ENCODE measurements at places on chromosomes 11 and 22.

DNA sequence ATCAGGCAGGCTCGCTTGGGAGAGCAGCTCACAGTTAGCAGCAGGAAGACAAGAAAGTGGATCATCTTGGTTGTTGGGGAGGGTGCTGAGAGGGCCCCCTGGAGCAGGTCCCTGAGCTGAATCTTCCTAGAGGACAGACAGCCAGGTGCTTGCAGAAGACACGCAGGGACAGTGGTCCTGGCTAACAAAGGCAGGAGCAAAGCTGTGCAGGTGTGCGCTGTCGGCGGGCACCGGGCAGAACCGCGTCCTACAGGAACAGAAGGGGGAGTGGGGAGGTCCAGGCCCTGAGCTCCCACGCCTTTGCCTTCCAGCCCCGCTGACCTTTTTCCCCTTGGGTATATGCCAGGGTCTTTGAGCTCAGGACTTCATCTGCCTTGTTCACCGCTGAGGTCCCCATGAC lies 30.1 kb upstream of the PARVB start:
- H3K4me1 ChIP-seq: no peaks in the 10 kb centered on the region
- H3K27ac ChIP-seq: no peak overlapping the region
- no peak for DNase-seq
- H3K4me3 ChIP-seq: no peak overlapping the region

- peaks cover 51% of the 10 kb centered on the region for H3K27me3 ChIP-seq
- no peak overlapping the region for H3K4me3 ChIP-seq
- no peaks in the 10 kb centered on the region for H3K4me1 ChIP-seq
Observed at GRCh38 chr11:64697663-64698375, 25.2 kb downstream of the NRXN2 start.

- no peak overlapping the region for H3K27ac ChIP-seq
- no peaks in the 10 kb centered on the region for H3K27me3 ChIP-seq
- no peak overlapping the region for H3K4me3 ChIP-seq
- H3K36me3 ChIP-seq: no peaks in the 10 kb centered on the region
- DNase-seq: no peak
Observed at GRCh38 chr11:111944651-111945051, 7.5 kb downstream of the DIXDC1 start.

- peaks cover 23% of the 10 kb centered on the region for H3K4me1 ChIP-seq
- no peak for DNase-seq
- no peak overlapping the region for H3K4me3 ChIP-seq
- no peak overlapping the region for H3K27ac ChIP-seq
- H3K36me3 ChIP-seq: no peaks in the 10 kb centered on the region
Observed at GRCh38 chr11:75028321-75028720, 39.6 kb downstream of the NEU3 start.

GRCh38 chr11:90542092-90542491 lies 319.2 kb upstream of the CHORDC1 start:
- DNase-seq: no peak
- H3K27ac ChIP-seq: no peak overlapping the region
- no peaks in the 10 kb centered on the region for H3K4me1 ChIP-seq
- H3K4me3 ChIP-seq: no peak overlapping the region

- no peaks in the 10 kb centered on the region for H3K27me3 ChIP-seq
- peaks cover 3% of the 10 kb centered on the region for H3K4me1 ChIP-seq
- no peak for DNase-seq
- no peaks in the 10 kb centered on the region for H3K36me3 ChIP-seq
- H3K4me3 ChIP-seq: no peak overlapping the region
Observed at GRCh38 chr11:102320188-102320587, 2.9 kb downstream of the BIRC3 start.

DNA sequence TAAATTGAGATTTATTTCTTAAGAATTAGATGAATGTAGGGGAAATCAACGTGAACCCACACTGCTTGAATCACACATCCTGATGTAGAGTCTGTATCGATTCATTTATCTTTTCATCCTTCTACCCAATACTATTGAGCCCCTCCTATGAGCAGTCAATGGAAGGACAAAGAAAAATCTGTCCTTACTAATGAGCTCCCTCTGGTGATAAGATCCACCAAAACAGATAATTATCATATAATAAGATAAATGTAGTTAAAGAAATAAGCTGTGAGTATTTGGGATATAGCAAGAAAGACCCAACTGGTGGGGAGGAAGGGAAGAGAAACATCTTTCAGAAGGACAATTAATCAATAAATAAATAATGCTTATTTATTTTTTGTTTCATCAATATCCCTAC lies 385.1 kb upstream of the CCDC90B start:
- no peak overlapping the region for H3K27ac ChIP-seq
- no peaks in the 10 kb centered on the region for H3K36me3 ChIP-seq
- no peaks in the 10 kb centered on the region for H3K27me3 ChIP-seq

DNA sequence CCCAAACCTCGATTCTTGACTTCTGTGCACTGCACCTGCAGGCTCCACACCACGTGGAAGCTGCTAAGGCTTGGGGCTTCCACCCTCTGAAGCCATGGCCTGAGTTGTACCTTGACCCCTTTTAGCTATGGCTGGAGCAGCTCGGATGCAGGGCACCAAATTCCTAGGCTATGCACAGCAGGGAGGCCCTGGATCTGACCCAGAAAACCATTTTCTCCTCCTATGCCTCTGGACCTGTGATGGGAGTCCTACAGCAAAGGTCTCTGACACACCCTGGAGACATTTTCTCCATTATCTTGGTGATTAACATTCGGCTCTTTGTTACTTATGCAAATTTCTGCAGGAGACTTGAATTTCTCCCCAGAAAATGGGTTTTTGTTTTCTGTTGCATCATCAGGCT lies 309.2 kb upstream of the DDI1 start:
- H3K27me3 ChIP-seq: no peaks in the 10 kb centered on the region
- no peaks in the 10 kb centered on the region for H3K36me3 ChIP-seq
- no peak overlapping the region for H3K4me3 ChIP-seq
- H3K27ac ChIP-seq: no peak overlapping the region
- H3K4me1 ChIP-seq: no peaks in the 10 kb centered on the region

DNA sequence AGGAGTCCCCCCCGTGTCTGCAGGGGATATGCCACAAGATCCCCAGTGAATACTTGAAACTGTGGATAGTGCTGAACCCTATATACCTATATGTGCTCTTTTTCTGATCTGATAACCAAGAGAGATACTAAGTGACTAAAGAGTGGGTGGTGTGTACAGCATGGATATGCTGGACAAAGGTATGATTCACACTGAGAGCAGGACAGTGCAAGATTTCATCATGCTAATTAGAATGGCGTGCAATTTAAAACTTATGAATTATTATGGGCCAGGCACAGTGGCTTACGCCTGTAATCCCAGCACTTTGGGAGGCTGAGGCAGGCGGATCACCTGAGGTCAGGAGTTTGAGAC lies 90.2 kb upstream of the ALKBH3 start:
- no peak overlapping the region for H3K27ac ChIP-seq
- H3K4me1 ChIP-seq: no peaks in the 10 kb centered on the region
- DNase-seq: no peak
- no peaks in the 10 kb centered on the region for H3K27me3 ChIP-seq

DNA sequence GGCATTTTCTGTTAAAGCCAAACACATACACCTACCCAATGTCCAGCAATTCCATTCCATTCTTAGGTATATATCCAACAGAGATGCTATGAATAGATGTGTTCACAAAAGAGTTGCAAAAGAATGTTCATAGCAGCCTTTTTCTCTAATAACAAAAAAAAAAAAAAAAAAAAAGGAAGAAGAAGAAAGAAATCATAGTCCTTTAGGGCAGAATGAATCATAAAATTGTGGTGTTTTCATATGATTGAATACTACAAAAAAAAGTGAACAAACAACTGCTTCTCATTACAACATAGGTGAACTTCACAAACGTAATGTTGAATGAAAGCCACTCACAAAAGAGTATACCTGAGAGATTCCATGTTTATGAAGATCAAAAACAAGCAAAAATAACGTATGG lies 66.8 kb upstream of the GRK3 start:
- no peak overlapping the region for H3K27ac ChIP-seq
- no peaks in the 10 kb centered on the region for H3K4me1 ChIP-seq
- no peaks in the 10 kb centered on the region for H3K36me3 ChIP-seq
- H3K27me3 ChIP-seq: peaks cover 6% of the 10 kb centered on the region
- no peak for DNase-seq

GRCh38 chr11:86606836-86607481 lies 65.5 kb downstream of the ME3 start:
- peaks cover 7% of the 10 kb centered on the region for H3K4me1 ChIP-seq
- no peaks in the 10 kb centered on the region for H3K27me3 ChIP-seq
- no peak for DNase-seq
- no peaks in the 10 kb centered on the region for H3K36me3 ChIP-seq

GRCh38 chr11:3044915-3045314 lies 12.3 kb downstream of the CARS1 start:
- H3K36me3 ChIP-seq: peaks cover 37% of the 10 kb centered on the region
- H3K4me3 ChIP-seq: no peak overlapping the region
- peaks cover 17% of the 10 kb centered on the region for H3K4me1 ChIP-seq

DNA sequence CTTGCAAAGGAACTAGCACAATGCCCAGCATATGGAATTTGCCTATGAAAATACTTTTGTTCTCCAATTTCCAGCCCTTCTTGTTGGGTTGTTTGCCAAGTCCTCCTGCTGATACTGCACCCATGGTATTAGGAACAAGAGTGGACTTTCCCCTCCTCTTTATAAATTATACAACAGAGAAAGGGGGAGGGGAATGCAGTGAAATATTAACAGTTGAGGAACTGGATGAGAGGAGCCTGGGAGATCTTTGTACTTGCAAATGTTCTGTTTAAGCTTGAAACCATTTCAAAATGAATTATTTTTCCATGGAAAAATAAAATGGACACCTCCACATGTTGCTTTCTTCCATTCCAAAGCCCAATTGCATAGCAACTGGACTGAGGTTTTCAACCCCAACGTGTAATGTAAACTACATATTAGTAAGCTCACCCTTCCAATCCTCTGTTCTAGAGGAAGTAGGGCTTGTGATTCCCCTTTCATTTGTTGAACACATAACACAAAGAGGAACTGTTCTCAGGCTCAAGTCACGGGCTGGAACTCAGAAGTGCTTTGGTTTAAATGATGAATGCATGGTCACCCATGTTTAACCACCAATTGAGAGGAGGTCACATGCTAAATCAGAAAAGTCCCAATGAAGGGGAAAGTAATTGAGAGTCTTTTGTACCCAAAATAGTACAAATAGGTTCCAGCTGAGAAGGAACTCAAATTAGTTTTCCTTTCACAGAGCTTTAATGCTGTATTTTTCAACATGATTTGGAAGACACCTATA lies 66.2 kb upstream of the ZC3H12C start:
- H3K36me3 ChIP-seq: no peaks in the 10 kb centered on the region
- H3K4me3 ChIP-seq: no peak overlapping the region
- H3K27ac ChIP-seq: peak overlapping the region; percentile 41
- peak; percentile 43 for DNase-seq
- H3K27me3 ChIP-seq: no peaks in the 10 kb centered on the region
- peaks cover 13% of the 10 kb centered on the region for H3K4me1 ChIP-seq

GRCh38 chr11:128365044-128365443 lies 222.3 kb downstream of the ETS1 start:
- H3K4me3 ChIP-seq: no peak overlapping the region
- peak; percentile 10 for DNase-seq
- no peak overlapping the region for H3K27ac ChIP-seq

DNA sequence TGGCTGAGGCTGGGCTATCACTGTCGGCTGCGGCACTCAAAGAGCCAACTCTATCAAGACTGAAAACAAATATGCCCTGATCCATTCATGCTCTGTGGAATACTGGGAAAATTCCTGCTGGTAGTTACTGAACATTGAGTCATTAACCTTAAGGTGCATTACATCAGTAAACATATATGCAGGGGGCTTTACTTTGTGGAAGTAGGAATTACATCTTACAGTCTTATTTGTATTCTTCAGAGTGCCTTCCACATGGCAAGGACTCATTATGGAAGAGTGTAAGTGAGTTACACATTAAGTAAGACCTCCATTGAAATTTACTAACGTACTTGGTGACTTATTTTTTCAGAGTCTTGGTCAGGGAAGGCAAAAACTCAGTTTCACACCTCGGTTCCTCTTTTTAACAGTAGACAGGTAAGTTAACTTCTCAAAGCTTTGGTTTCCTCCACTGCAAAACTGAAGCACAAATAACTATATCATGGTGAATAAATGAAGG lies 4.5 kb downstream of the OR5B21 start:
- H3K36me3 ChIP-seq: no peaks in the 10 kb centered on the region
- H3K4me3 ChIP-seq: no peak overlapping the region
- no peaks in the 10 kb centered on the region for H3K27me3 ChIP-seq
- H3K27ac ChIP-seq: no peak overlapping the region

DNA sequence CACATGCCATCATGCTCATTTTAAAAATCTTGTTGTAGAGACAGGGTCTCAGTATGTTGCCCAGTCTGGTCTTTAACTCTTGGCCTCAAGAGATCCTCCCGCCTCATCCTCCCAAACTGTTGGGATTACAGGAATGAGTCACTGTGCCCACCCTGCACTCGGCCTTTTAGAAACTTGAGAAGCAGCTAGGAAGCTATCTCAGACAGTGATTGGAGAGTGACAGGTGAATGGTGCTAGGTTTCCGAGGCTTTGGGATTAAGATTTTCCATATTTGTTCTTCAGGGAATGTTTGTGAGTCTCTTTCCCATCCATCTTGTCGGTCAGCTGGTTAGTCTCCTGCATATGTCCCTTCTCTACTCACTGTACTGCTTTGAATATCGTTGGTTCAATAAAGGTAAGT lies 10.5 kb downstream of the EI24 start:
- H3K4me3 ChIP-seq: no peak overlapping the region
- no peak overlapping the region for H3K27ac ChIP-seq
- peaks cover 76% of the 10 kb centered on the region for H3K36me3 ChIP-seq
- no peaks in the 10 kb centered on the region for H3K4me1 ChIP-seq

- DNase-seq: peak; percentile 47
- H3K27ac ChIP-seq: no peak overlapping the region
- no peaks in the 10 kb centered on the region for H3K27me3 ChIP-seq
- peaks cover 8% of the 10 kb centered on the region for H3K4me1 ChIP-seq
- H3K4me3 ChIP-seq: no peak overlapping the region
Observed at GRCh38 chr22:45169591-45170466, 6.1 kb downstream of the NUP50 start.

GRCh38 chr22:21078916-21079315 lies 33.2 kb downstream of the LRRC74B start:
- no peaks in the 10 kb centered on the region for H3K4me1 ChIP-seq
- no peak for DNase-seq
- no peak overlapping the region for H3K4me3 ChIP-seq
- H3K36me3 ChIP-seq: no peaks in the 10 kb centered on the region

GRCh38 chr11:75342966-75343870 lies 8.2 kb downstream of the ARRB1 start:
- no peaks in the 10 kb centered on the region for H3K27me3 ChIP-seq
- no peak overlapping the region for H3K4me3 ChIP-seq
- peak overlapping the region; percentile 91 for H3K27ac ChIP-seq

GRCh38 chr22:46646531-46647215 lies 26.5 kb downstream of the GRAMD4 start:
- peaks cover 9% of the 10 kb centered on the region for H3K36me3 ChIP-seq
- no peaks in the 10 kb centered on the region for H3K27me3 ChIP-seq
- H3K4me1 ChIP-seq: peaks cover 41% of the 10 kb centered on the region
- H3K27ac ChIP-seq: peak overlapping the region; percentile 73
- DNase-seq: peak; percentile 86

DNA sequence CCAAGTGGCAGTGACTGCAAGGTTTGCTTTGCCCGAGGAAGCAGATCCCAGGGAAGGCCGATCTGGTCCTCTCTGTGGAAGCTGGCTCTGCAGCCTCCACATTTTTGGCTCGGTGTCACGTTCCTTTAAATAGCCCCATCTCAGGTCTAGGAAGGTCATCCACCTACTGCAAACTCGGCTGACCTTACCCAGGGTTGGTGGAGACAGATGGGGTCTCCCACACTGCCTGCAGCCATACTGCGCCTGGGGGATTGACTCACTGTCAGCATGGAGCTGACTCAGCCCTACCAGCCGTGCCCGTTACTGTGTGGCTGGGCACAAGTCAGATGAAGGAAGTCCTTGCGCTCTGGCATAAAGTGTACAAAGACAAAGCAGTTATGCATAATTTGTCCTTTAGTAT lies 16.9 kb downstream of the CDPF1 start:
- no peak for DNase-seq
- H3K36me3 ChIP-seq: peaks cover 62% of the 10 kb centered on the region
- no peaks in the 10 kb centered on the region for H3K4me1 ChIP-seq
- no peaks in the 10 kb centered on the region for H3K27me3 ChIP-seq
